ENCODE measurements at places on chromosomes 12 and 14. TPM values are rescaled to one million over a fixed set of nuclear protein-coding genes. Genes with fewer than 3 reads are reported as not detected.

GRCh38 chr12:16168078-16168477 lies 109.4 kb downstream of the SLC15A5 start:
- H3K27me3 ChIP-seq = no peaks in the 10 kb centered on the region
- no peaks in the 10 kb centered on the region for H3K4me1 ChIP-seq
- no peaks in the 10 kb centered on the region for H3K36me3 ChIP-seq
- no peak overlapping the region for H3K4me3 ChIP-seq
- DNase-seq = no peak

DNA sequence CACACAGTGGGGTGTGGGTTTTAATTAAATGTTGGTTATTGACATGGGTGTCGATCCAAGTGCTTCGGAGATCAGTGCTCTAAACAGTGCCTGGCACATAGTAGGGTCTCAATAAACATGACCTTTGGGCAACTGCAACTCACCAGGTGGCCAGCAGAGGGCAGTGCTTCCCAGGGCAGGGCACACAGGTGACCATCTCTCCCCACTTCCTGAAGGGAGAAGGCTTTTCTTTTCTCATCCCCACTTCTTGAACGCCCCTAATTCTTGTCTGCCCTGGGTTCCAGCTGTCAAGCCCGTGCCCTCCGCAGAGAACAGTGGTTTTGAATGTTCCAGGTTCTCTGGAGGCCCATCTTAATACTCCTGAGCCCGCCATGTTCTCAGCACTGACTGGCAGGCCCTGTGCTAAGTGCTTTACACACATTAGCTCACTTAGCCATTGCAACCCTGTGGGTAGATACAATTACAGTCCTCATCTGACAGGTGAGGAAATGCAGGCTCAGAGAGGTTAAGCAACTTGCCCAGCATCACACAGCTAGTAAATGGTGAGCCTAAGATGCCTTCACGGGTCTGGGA lies 16.3 kb downstream of the RAPGEF3 start:
- H3K4me1 ChIP-seq = peaks cover 31% of the 10 kb centered on the region
- H3K27me3 ChIP-seq = no peaks in the 10 kb centered on the region
- DNase-seq = peak; percentile 70
- H3K36me3 ChIP-seq = peaks cover 8% of the 10 kb centered on the region
- no peak overlapping the region for H3K4me3 ChIP-seq

GRCh38 chr12:56321027-56321426 lies 5.2 kb upstream of the CNPY2 start:
- peaks cover 80% of the 10 kb centered on the region for H3K36me3 ChIP-seq
- no peak for DNase-seq
- H3K4me3 ChIP-seq = no peak overlapping the region
- no peaks in the 10 kb centered on the region for H3K27me3 ChIP-seq
- H3K4me1 ChIP-seq = peaks cover 8% of the 10 kb centered on the region

- DNase-seq = no peak
- H3K36me3 ChIP-seq = no peaks in the 10 kb centered on the region
- H3K4me1 ChIP-seq = peaks cover 26% of the 10 kb centered on the region
- no peaks in the 10 kb centered on the region for H3K27me3 ChIP-seq
Measured at GRCh38 chr14:30564868-30565248, 5.9 kb downstream of the G2E3 start.

DNA sequence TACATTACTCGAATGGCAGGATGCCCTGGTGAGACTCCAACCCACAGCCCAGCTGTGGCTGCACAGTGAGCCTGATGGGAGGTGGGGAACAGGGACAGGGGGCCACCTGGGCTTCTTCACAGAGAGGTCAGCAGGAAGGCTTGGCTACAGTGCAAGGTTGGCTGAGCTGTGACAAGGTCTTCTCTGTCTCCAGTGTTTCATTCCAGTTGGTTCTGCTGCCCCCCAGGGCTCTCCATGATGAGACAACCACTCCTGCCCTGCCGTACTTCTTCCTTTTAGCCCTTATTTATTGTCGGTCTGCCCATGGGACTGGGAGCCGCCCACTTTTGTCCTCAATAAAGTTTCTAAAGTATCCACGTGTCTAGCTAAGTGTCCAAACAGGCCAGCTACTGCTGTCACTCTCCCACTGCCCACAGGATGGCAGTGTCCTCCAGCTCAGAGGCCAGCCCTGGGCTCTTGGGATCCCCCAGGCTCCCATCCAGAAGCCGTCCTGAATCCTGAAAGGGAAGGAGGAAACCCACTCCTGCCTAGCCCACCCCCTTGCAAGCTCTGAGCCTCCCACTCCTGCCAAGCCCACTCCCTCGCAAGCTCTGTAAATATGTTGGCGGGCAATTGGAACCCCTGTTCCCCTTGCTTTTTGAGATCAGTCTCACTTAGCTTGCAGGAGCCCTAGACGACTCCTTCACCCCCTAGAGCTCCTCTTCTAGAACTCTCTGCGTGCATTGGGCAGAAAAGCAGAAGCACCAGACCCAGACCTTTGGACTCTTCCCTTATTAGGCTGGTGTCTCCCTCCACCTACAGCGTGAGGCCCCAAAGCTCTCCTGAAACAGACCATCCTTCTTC lies 5.4 kb downstream of the C1QL4 start:
- no peak overlapping the region for H3K4me3 ChIP-seq
- H3K27me3 ChIP-seq = peaks cover 60% of the 10 kb centered on the region
- H3K27ac ChIP-seq = no peak overlapping the region
- no peaks in the 10 kb centered on the region for H3K36me3 ChIP-seq

GRCh38 chr12:51751661-51752060 lies 96.9 kb downstream of the FIGNL2 start:
- no peak overlapping the region for H3K4me3 ChIP-seq
- no peaks in the 10 kb centered on the region for H3K27me3 ChIP-seq
- no peaks in the 10 kb centered on the region for H3K4me1 ChIP-seq
- peak; percentile 66 for DNase-seq

KRR1 gene
- 10.3 TPM for total RNA-seq

All from stomach (tissue), 19 donors.